Lung (tissue), 17 donors: ENCODE measurements at places on chromosomes 12 and 14. TPM values are rescaled to one million over a fixed set of nuclear protein-coding genes. Genes with fewer than 3 reads are reported as not detected.

Gene DDIT3
- total RNA-seq = 31.0 TPM

DNA sequence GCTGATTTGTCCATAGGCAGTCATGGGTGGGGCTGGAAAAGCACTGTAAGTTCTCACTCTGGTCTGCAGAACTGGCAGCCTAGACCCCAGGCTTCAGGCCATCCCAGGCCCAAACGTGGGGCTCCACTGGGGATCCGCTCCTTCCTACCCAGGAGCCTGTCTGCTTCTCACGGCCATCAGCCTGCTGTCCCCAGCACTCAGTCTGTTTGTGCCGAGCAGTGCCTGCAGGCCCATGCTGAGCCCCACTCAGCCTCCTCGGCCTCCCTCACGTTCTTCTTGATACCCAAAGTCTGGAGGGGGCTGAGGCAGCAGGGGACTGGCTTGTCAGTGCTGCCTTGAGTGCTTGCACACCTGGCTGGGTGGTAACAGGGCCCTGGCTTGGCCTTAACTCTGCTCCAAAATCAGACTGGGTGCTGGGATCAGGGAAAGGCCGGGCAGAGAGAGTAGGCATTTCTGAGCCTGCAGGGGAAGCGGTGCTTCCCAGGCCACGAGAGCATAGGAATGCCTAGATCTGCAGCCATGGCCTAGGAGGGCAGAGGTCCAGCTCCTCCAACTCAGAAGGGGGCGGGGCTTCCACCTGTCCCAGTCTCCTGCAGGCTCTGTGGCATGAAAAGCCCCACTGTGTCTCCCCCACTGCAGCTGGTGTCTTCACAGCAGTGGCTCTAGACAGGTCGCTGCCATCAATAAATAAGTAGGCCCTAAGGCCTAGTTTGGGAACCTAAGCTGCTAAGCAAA, 772.4 kb upstream of the FBXO33 start:
- H3K4me1 ChIP-seq = no peaks in the 10 kb centered on the region
- H3K4me3 ChIP-seq = no peak overlapping the region
- DNase-seq = no peak
- no peaks in the 10 kb centered on the region for H3K36me3 ChIP-seq
- no peaks in the 10 kb centered on the region for H3K27me3 ChIP-seq

Gene SRRM4
- total RNA-seq = 0.20 TPM

DNA sequence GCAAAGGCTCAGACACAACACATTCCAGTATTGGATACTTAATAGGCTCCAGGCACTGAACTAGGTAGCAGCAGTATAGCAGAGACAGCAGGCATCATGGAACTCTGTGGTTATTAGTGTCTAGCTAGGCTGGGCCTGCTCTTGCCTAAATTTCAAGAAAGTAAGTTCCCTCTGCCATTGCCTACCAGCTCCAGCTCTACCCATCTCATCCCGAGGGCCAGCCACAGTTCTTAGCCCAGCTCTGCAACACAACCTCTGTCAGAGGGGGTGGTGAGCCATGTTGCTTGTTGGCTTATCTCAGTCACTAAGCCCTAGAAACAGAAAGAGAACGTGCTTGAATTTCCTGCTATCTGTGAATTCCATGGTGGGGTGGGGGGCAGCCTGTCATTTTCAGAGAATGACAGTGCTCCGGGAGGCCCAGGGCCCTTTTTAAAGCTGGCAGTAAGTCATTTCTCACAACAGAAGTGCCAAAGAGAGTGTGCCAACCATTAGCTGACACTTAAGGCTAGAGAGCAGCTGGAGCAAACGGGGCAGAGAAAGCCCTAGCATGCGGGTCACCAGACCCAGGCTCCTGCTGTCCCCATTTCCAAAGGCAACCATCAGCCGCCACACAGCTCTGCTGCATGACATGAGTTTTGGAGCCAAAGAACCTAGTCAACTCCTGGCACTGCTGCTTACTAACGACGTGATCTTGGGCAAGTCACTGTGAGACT, 105.9 kb downstream of the PRMT8 start:
- no peak overlapping the region for H3K27ac ChIP-seq
- H3K4me1 ChIP-seq = no peaks in the 10 kb centered on the region
- H3K4me3 ChIP-seq = no peak overlapping the region
- no peaks in the 10 kb centered on the region for H3K36me3 ChIP-seq
- no peaks in the 10 kb centered on the region for H3K27me3 ChIP-seq
- no peak for DNase-seq

- no peak for DNase-seq
- H3K4me3 ChIP-seq = peak overlapping the region; percentile 62
- H3K4me1 ChIP-seq = peaks cover 37% of the 10 kb centered on the region
- H3K27ac ChIP-seq = peak overlapping the region; percentile 89
Observed at GRCh38 chr12:47757840-47758583, 668 bp downstream of the RAPGEF3 start.

Gene IGF1
- total RNA-seq = 9.5 TPM

GRCh38 chr12:132606466-132606865, 3.9 kb downstream of the LRCOL1 start:
- H3K27ac ChIP-seq = no peak overlapping the region
- H3K4me3 ChIP-seq = no peak overlapping the region
- H3K4me1 ChIP-seq = no peaks in the 10 kb centered on the region

Gene P2RX2
- 0.25 TPM for total RNA-seq

- no peak for DNase-seq
- H3K36me3 ChIP-seq = no peaks in the 10 kb centered on the region
- no peaks in the 10 kb centered on the region for H3K4me1 ChIP-seq
- no peaks in the 10 kb centered on the region for H3K27me3 ChIP-seq
- no peak overlapping the region for H3K27ac ChIP-seq
Observed at GRCh38 chr12:24111086-24111485, 161.6 kb upstream of the SOX5 start.

Gene IFI27L2
- total RNA-seq = 38.9 TPM

GRCh38 chr14:103436533-103436932, 51.3 kb downstream of the MARK3 start:
- H3K4me3 ChIP-seq = no peak overlapping the region
- no peaks in the 10 kb centered on the region for H3K4me1 ChIP-seq
- DNase-seq = no peak
